ENCODE measurements at places on chromosomes 4 and X. TPM values are rescaled to one million over a fixed set of nuclear protein-coding genes. Genes with fewer than 3 reads are reported as not detected.

- DNase-seq = no peak
Observed at GRCh38 chr4:82436780-82437179, 6.4 kb downstream of the ENOPH1 start.

DNA sequence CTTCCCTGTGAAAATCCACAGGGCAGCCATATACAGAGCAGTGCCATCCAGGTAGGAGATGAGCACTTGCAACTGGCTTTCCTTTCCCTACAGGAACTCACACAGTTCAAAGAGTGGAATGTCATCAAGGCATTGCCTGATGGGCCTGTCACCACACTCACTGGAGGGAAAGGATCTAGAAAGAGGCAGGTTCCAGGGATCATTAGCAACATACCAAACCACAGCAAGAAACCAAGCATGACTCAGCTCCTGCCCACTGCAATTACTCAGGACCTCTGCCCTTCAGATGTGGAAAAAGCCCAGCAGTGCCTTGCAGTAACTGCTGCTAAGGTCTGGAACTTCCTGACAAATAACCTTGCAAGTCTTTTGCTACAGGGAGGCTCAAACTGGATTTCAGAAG, 101.2 kb downstream of the ZNF674 start:
- DNase-seq = no peak

Gene FOXR2
- not detected for total RNA-seq

DNA sequence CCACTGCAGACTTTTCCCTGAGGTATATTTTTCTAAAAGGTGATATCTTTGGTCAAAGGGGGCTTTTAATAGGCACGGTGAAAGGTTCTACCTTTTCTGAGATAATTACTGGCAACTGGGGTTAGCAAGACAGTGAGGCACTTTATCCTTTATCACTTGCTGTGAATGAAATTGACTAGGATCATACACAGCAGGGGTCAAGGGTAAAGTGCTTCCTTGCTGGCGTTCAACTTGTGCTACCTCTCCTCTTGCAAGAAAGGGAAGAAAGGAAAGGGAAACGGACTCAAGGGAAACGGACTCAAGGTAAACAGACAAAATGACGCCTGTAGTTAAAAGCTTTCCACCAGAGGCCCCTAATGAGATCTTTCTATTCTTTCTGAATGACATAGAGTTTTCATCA, 78.6 kb upstream of the RAPGEF2 start:
- no peak for DNase-seq

DNA sequence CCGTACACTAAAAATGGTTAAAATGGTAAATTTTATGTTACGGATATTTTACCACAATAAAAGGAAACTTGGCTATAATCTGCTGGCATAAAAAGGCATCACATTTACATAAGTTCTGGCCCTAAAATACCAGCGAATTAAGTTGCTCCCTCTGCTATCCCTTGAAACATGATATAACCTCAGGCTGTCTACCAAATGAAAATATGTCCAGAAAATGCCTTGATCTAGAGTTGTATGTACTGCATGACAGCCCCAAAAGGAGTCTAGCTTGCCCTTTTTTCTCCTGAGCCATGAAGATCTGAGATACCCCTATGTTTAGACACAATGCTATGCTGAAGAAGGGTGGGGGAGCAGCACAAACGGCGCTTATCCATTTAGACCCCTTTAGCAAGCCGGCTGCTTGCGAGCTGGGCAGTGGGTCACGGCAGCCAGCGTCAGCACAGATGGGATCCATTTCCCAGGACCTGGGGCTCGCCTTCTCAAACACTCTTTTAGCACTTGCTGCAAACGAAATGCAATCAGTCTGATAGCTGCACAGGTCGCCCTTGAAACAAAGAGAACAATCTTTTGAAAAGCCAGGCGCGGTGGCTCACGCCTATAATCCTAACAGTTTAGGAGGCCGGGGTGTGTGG, 77.0 kb downstream of the AFAP1 start:
- DNase-seq = no peak

GRCh38 chr4:147513091-147513490, 32.2 kb downstream of the EDNRA start:
- no peak for DNase-seq

DNA sequence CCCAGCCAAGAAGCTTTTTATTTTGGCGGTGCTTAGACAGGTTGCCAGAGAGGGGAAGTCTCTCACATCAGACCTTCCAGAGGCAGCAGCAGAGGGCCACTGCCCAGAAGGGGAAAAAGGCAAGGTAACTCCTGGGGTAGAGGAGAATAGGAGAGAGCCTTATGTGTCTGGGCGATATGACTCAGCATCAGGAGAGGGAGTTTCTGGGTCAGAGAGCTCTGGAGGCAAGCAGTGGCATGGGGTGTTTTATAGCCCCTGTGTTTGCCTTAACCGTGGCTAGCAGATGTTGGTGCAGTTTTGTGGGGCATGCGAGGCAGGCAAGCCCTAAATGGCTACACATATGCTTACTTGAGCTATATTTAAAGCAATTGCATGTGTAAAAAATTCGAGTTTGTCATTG, 8.3 kb upstream of the ZXDB start:
- DNase-seq = no peak

DNA sequence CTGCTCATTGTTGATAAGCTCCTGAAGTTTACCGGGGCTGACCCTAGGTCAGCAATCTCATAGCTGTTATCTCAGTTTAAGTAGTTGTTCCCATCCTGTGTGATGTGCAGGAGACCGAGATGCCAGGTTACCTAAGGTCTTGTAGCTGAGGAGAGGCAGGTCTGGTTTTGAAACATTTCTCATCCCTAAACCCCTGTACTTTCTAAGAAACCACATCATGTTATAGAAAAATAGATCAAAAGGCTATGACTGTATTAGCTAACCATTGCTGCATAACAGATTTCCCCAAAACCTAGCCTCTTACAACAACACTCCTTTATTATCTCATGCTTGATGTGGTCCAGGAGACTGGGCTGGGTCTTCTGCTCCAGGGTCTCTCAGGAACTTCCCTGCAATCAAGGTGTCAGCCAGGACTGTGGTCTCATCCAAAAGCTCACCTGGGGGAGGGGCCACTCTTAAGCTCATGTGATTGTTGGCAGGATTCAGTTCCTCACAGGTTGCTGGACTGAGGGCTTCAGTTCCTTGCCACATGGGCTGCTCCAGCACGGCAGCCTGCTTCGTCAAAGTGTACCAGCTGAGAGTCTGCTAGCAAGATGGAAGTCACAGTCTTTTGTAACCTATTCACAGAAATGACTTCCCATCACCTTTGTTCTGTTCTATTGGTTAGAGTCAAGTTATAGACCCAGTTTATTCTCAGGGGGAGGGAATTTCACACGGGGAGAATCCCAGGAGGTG, 60.9 kb upstream of the CLCN4 start:
- no peak for DNase-seq

DNA sequence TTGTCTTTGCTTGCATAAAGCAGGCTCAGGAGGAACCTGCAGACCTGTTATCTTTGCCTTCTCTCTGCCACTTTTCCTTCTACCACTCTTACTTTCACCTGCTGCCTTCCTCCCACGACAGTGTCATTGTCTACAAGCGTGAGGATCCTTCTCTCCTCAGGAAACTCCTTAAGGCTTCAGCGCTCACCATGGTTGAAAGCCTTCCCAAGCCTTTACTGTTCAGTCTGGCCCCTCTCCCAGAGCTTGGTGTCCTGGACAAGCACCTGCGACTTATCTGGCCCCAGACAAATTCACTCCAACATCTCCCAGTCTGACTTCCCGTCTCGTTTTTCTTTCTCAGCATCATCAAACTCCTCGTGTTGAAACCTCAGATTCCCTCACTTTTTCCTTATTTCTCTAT, 31.0 kb downstream of the CC2D2A start:
- no peak for DNase-seq

Gene MAGIX
- total RNA-seq = 1.4 TPM

- no peak for DNase-seq
Observed at GRCh38 chr4:112938461-112939058, 110.9 kb upstream of the ANK2 start.

DNA sequence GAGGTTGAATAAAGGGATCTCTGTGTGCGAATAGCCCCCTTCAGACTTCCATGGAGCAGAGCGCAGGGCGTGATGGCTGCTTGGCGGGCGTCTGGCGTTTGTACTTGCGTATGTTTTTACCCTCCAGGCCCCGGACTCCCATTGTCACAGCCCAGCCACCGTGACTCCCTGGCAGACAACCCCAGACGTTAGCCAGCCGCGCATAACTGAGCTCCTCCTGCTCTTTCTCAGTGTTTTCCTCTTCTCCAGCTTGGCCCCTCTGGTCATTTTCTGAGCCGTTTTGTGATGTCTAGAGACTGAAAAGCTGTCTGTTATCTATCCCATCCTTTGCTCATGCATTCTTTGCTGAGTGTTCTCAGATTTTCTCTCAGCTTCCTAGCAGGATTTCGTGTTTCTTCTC, 54.3 kb downstream of the IGFBP7 start:
- no peak for DNase-seq

Gene MAGEA2
- not detected for total RNA-seq

Gene FRMD7
- total RNA-seq = not detected

- no peak for DNase-seq
Observed at GRCh38 chrX:118420462-118420861, 74.6 kb downstream of the WDR44 start.
